ENCODE measurements at places on chromosomes 12 and 14.

DNA sequence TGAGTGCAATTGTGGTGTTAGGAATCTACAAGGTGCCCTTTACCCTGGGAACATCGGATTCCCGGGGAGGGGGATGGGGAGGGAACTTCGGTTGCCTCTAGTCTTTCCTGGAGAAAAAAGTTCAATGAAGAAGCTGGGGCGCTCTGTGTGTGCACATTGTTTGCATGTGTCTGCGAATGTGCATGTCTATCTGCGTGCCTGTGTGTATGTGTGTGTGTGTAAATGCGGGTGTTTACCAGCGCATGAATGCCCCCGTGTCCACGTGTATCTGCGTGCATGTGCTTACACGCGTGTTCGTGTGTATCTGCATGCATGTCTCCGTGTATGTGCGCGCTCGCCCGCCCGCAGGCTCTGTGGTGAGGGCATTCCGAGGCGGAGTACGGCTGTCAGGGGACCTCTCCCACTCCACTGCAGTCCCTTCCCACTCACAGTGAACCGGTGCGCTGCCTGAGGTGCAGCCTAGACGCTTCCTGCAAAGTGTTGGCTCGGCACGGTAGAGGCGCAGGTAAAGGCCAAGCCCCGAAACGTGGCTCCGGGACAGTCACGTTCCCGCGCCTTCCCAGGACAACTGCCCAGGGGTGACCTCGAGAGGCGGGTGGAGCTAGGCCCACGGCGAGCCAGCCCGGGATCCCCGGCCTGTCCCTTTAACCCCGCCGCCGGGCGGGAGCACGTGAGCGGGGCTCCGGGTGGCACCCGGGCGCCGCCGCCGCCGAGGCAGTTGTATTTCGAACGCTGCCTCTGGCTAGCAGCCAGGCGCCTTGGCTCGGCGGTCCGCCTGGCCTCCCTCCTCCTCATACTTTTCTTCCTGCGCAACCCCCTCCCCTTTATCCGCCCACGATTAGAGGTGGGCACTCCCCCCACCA lies 539 bp upstream of the HMGA2 start:
- no peak for DNase-seq

DNA sequence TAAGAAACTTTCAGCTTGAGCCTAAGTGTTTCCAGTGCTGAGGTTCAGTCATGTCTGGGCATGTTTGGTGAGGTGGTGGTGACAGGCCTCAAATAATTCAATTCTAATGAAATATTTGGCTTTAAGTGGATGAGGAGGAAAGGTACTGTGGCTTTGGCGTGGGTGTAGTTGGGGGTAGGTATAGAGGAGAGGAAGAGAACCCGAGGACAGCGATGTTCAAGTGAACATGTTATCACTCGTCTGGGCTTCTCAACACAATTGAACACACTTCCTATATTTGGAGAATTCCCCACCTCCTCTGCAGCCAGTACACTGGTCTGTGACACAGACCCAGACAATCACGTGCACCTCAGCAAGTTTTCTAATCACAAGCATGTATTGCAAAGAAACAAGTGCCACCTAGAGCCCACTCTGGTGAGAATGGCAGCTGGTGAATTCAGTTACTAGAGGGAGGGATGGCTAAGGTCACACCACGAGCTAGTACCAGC lies 53.0 kb downstream of the IFNG-AS1 start:
- no peak for DNase-seq

- DNase-seq, result no peak
Observed at GRCh38 chr12:48980953-48981756, 3.0 kb downstream of the WNT1 start.

- DNase-seq, result no peak
Observed at GRCh38 chr12:88985631-88986030, 366.7 kb downstream of the DUSP6 start.

- DNase-seq, result no peak
Observed at GRCh38 chr14:70121521-70121920, 67.2 kb downstream of the SLC8A3 start.

DNA sequence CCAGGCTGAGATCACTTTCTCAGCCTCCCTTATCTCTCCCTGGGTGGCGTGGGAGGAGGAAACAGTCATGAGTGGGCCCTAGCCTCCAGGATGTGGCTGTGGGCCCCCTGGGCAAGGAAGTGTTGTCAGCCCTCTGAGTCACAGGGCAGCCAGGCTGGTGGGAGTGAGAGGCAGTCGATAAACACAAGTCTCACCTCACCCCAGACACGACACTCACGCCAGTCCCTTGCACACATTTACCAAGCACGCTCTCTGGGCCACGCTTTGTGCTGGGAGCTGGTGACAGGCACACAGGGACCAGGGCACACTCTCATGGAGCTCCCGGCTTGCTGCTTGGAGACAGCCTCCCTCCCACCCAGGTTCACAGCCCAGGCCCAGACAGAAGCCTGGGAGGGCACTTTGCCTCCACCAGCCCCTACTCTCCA lies 1.9 kb upstream of the KRT79 start:
- DNase-seq, result no peak
